ENCODE measurements at places on chromosomes 4 and X.

- DNase-seq, result no peak
These were observed 184.5 kb downstream of the CLCN4 start for GRCh38 chrX:10341309-10341708.

DNA sequence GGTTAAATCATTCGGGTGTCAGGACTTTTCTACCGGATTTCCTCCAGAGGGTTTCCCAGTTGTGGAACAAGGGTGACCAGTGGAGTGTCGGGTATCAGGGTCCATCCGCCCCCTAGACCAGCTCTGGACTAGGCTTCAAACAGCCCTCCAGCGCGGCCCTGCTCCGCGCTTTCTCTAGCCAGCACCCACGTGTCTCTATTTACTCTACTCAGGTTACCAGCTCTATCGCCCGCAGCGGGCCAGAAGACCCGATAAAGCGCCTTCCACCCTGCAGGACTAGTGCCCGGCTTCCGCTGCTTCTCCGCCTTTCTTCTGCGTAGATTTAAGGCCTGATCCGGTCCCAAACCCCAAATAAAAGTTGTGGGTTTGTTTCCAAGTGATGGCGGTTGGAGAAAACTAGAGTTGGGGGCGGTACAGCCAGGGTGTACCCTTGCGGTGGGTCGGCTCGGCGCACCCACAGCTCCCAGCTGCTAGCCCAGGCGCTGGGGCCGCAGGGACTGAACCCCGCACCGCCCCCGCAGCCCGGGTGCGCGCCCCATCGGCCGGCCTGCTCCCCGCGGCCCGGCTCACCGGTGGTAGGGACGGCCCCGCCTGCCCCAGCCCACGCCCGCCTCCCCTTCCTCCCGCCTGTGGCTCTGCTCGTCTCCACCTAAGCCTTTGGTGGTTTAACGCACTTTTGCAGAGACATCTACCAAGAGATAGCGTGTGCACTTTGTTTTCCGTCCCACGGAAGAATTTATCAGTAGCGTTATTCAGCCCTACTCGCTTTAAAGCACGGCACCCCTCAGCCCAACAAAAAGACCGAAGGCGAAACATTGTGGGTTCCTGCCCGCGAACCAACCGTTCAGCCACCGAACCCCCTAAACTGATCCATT, 2.1 kb downstream of the LEF1 start:
- peak; percentile 47 for DNase-seq

DNA sequence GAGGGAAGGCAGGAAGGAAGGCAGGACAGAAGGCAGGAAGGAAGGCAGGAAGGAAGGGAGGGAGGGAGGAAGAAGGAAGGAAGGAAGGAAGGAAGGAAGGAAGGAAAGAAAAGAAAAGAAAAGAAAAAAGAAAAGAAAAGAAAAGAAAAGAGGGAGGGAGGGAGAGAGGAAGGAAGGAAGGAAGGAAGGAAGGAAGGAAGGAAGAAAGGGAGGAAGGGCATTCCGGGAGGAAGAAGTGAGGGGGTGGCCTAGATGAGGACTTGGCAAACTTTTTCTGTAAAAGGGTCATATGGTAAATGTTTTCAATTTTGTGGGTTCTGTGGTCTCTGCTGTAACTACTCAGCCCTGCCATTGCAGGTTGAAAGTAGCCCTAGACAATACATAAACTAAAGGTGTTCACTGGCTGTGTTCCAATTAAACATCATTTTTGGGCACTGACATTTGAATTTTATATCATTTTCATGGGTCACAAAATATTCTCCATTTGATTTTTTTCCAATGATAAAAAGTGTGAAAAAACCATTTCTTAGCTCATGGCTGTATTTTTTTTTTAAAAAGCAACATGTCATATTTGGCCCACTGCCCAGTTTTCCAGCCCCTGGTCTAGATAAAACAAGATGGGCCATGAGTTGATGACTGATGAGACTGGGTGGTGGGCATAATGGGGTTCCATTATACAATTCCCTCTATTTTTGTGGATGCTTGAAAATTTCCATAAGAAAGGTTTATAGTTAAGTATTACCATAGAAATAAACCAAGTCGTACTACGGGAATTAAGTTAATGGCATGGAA, 3.1 kb downstream of the ZNF630 start:
- DNase-seq, result no peak

DNA sequence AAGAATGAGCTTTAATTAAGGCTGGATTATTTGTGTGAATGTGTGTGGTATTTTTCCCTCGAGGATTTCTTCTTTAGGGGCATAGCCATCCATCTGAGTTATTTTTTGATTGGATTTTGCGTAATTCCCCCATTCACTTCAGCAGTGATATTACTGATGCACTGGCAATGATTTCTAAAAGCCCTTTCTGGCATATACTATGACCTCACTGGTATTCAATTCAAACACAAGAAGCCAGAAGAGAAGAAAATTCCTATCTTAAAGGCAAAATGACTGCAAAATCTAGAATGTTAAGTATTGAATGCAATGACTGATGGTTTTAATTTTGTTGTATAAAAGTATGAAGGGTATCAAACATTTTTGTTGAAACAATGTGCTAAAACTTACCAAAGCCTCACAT, 71.1 kb upstream of the DDIT4L start:
- no peak for DNase-seq

DNA sequence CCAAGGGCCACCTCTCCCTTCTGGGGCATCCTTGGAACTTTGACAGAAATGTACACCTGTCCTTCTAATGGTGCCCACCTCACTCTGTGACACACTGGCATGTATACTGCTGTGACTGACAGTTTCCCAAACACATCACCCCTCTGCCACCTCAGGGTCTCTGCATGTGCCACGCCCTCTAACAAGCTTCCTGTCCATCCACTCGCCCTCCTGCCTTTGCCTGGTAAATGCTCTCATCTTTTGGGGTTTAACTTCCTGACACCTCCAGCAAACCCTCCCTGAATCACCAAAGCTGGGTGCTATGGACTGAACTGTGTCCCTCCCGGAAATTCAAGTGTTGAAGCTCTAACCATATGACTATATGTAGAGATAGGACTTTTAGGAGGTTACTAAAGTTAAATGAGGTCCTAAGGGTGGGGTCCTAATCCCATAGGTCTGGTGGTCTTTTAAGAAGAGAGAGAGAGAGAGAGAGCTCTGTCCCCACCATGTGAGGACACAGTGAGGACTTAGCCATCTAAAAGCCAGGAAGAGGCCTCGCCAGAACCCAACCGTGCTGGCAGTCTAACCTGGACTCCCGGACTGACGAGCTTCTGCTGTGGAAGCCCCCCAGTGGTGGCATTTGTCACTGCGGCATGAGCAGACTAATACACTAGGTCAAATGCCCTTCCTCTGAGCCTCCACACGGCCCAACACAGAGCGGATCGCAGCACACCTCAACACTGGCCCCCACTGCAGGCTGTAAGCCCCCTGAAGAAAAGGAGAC, 95.6 kb downstream of the AFAP1 start:
- DNase-seq, result peak; percentile 83

GRCh38 chrX:102129473-102129872, 4.0 kb downstream of the TCEAL2 start:
- DNase-seq, result no peak

GRCh38 chrX:104310657-104311254, 56.0 kb upstream of the ESX1 start:
- no peak for DNase-seq

DNA sequence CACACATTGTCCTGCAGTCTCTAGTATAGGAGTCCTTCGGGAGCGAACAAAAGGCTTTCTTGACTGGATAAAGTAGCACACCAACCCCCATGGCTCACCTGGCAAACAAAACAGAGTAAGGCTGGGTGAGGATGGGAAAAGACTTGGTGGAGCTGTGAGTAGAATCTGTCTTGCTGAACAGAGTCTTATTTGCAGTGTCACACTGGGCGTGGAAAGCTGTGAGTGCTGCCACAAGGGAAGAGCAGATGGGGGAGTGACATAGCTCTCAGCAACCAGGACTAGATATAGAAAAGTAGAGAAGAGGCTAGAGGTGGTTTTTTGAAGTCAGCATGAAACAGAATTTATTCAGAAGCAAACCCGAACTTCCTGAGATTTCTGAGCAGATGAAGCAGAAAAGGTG, 137.2 kb upstream of the ESX1 start:
- no peak for DNase-seq

- no peak for DNase-seq
These were observed 89.4 kb downstream of the AFF1 start for GRCh38 chr4:87024201-87024600.

DNA sequence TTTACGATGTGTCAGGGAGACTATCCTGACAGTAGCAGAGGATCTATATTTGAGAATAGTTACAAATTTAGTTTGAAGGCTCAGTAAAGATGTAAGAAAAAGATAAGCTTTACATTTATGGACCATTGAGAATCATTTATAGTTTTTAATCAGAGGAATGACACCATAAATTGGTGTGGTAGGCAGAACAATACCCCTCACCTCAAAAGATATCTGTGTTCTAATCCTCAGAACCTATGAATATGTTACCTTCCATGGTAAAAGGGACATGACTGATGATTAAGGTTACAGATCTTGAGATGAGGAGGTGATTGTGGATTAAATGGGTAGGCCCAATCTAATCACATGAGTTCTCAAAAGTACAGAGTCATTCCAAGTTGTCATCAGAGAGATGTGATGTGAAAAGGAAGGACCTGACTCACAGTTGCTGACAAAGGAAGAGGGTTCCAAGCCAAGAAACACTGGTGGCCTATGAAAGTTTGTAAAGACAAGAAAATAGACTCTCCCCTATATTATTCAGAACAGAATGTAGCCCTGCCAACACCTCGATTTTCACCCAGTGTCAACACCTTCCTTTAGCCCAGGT, 27.0 kb downstream of the EREG start:
- DNase-seq, result no peak

DNA sequence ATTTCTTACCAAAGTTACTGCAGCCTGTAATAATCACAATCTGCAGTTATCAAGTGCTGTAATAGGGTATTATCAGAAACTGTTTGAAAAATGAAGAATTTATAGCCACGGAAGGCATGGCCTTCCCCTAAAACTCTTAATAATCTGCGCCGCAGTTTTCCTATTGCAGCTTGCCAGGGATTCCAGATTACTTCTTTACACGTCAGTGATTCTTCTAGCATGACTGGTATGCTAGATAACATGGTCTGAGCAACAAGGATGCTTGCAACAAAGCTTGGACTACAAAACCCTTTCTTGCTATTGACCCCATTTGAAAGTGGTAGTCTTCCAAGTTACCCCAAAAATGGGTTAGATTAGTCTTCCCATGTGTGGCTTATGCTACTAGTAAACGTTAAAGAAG, 47.2 kb upstream of the GK2 start:
- no peak for DNase-seq

GRCh38 chr4:171809854-171810253, 3.4 kb upstream of the GALNTL6 start:
- no peak for DNase-seq

DNA sequence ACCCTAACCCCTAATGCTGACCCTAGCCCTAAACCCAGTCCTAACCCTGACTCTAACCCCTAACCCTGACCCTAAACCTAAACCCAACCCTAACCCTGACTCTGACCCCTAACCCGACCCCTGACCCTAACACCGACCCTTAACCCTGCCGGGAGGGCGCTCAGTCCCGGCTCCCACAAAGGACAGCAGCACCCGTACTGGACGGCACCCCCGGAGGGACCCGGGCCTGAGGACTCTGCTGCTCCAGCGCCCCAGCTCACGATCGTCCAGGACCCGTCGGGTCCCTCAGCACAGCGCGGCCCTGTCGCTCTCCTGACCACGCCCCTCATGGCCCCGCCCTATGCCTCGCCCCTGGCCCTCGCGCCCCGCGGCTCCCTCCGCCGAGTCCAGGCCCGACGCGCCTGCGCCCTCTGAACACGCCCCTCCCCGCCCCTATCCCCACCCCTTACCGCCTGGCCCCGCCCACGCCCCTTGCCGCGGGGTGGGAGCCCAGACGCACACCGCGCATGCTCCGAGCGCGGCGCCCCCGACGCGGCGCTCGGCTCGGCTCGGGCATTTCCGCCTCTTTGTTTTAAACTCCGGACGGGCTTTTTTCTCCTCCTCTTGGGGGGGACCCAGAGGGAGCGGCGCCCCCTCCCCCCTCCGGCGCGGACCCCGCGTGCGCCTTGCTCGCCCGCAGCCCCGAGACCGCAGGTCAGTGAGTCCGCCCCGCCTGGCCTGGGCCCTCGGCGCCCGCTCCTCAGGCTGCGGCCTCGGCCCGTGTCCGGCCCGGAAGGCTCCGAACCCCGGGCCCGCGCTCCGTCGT, at the start of gene PCGF3:
Gene PCGF3 (plus strand): TSS at position 555 of the 805 bp plus-strand sequence. CDS start 27,849 bp downstream, outside the sequence.
- DNase-seq, result peak; percentile 100

DNA sequence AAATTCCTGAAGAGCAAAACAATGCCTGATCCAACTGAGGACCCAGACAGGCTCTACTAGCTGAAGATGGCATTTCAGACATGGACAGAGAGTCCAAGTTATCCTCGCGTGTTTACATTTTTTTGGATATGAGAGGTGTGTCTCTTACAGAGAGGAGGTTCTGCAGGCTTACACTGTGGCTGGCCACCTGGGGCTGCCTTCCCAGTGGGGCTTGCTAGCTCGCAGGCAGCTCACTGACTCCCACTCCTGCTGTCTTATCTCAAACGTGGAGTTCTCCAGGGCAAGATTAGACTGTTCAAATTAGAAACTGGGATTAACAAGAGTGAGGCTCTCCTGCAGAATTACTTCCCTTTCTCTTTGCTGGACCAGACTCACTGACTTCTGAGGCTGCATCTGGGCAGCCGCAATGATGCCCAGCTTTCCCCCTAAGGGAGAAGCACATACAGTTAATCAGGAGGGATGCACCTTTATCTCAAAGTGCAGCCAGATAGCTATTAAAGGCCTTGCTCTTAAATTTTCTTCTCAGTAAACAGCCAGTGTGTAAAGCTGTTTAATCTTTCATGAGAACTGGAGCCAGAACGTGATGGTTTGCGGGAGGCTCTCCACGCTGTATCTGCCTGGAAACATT, 123.0 kb downstream of the ENPP6 start:
- no peak for DNase-seq

GRCh38 chr4:3135155-3136011, 60.9 kb downstream of the HTT start:
- DNase-seq, result no peak

DNA sequence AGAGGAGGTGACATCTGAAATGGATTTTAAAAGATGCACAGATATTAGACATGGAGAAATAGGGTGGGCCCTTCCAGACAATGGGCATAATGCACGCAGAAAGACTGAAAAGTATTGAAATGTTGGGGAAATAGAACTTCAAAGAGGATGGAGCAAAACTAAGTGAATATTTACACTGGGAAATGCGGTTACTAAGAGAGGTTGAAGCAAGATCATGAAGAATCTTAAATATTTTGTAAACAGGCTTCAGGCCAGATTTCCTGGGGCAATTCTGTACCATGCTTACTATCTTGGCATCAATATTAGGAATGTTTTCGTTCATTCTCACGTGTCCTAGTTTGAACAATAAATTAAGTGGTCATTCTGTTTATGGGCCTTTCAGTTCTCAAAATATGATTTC, 216.3 kb downstream of the ADAMTS3 start:
- DNase-seq, result no peak

DNA sequence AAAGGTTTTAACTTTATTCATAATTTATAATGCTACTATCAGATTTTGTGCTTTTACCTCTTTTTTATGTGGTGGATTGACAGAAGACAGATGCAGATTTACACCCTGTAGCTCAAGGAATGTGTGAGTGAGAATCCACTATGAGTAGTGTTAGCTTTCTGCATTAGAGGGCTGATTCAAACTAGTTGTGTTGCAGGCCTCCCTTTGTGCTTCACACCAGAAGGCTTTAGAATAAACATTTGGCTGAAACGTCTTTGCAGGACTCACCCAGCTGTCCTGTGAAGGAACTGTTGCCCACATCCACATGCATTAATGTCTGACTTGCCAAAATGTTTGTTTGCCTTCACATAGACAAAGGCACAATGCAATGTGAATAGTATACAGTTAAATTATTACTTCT, 127.0 kb downstream of the PCDH7 start:
- DNase-seq, result peak; percentile 33

- DNase-seq, result no peak
These were observed 51.4 kb upstream of the GUCY1A1 start for GRCh38 chr4:155615081-155615887.

- DNase-seq, result no peak
These were observed 112.9 kb upstream of the VCX start for GRCh38 chrX:7730071-7730470.
